ENCODE measurements at places on chromosomes 2 and 18. TPM values are rescaled to one million over a fixed set of nuclear protein-coding genes. Genes with fewer than 3 reads are reported as not detected.

D2HGDH gene
- total RNA-seq = 34.0 TPM

GPR39 gene
- 0.31 TPM for total RNA-seq

TUBA3E gene
- total RNA-seq = not detected

IKZF2 gene
- total RNA-seq = 22.1 TPM

REEP1 gene
- total RNA-seq = 0.98 TPM

SERPINB7 gene
- 0.53 TPM for total RNA-seq

SLC14A1 gene
- total RNA-seq = 5.5 TPM
